Activated CD4-positive, alpha-beta T cell treated with anti-CD3 and anti-CD28 coated beads, Interleukin-2, amount 50 U/mL, for 24 hours (primary cell): ENCODE measurements at places on chromosomes 12 and 14.

DNA sequence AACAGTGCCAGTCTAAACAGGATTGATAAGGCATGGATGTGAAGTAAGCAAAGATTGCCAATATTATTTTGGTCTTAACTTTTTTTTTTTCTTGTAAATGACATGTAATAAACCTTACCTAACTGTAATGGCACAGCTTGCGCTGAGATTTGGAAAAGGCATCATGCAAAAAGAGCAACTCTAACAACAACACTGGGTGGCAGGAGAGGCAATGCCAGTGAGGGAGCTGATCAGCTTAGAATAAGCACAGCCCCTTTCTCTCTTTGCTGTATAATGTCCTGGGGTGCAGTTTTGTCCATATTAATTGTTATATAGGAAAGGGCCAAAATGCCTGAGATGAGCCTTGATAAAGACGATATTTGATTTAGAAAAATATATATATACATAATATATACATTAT, 1589.7 kb upstream of the FLRT2 start:
- no peak for DNase-seq

DNA sequence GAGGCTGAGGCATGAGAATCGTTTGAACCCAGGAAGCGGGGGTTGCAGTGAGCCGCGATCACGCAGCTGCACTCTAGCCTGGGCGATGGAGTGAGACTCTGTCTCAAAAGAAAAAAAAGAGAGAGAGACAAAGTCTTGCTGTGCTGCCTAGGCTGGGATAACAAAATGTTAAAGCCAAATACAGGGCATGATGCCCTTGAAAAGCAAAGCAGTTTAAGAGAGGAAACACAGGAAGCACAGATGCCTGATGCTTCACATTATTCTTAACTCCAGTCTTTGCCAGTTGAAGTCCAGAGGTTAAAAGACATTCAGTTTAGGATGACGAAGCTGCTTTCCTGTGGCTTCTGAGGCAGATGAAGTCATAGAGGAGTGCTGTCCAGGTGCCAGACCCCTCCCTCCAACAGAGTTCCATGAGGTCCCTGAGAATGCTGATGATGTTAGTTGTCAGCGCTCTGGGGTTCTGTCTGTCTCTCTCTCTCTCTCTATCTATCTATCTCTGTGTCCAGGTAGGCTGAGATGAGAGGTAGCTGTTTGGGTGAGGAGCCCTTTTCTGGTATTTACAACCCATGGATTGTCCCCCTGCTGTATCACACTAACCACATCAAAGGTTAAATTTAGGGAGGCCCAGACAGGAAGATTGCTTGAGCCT, 4.9 kb upstream of the MRPL52 start:
- no peak for DNase-seq

GRCh38 chr14:57549765-57550420, 56.2 kb upstream of the CCDC198 start:
- no peak for DNase-seq

- peak; percentile 67 for DNase-seq
These were observed 13.7 kb downstream of the FOXJ2 start for GRCh38 chr12:8045952-8046944.

DNA sequence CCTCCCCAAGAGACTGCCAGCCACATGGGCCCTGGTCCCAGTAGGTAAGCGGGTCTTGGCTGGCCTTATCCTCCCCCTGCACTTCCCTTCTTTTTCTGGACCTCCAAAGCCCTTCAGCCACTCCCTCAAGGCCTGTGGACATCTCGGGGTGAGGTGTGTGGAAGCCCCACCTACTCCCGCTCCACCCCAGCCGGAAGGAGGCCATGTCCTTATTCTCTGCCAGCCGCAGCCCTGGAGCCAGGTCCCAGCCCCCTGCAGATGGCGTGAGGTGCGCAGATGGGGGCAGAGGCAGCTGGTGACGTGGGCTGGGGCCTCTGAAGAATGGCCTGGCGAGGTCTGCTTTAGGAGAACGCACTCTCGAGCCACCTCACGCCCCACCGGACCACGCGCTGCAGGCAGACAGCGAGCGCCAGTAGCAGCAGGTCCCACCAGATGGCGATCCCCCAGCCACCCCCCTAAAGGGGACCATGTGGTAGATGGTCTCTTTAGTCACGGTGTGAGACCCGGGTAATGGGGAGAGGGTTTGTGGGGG, 167.1 kb downstream of the TSPAN9 start:
- no peak for DNase-seq

DNA sequence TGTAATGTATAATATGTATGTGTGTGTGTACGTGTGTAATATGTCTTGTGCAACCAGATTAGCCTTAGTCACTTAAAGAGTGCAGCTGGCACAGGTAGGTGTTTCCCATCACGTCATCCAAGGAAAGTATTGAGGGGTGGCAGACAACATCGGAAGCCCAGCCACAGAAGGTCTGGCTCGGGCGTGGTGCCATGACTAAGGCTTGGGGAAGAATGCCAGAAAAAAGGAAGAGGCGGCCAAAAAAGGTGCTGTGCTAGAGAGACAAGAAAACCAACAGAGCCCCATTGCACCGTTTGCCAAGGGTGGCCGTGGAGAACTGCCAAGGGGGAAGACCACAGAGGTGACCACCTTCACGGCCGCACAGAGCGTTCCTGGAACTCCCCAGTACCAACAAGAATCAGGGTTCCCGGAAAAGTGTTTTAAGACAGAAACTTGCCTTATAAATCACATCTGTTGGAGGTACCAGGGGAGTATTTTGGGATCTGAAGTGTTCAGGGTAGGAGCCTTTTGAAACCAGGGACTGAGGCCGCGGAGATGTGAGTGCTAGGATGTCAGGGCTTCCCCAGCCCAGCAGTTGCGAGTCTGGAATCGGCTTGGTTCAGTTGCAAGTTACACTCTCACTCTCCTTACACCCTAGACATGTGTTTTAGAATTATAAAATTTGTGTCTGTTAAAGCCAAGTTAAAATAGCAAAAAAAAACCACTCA, 131.2 kb upstream of the DYRK2 start:
- DNase-seq: no peak

- DNase-seq: no peak
These were observed 39.3 kb downstream of the TSPAN19 start for GRCh38 chr12:84996759-84997158.

- no peak for DNase-seq
These were observed 57.9 kb upstream of the SLCO1B1 start for GRCh38 chr12:21073129-21073528.

GRCh38 chr14:59215322-59215721, 26.9 kb downstream of the DAAM1 start:
- DNase-seq: no peak

GRCh38 chr14:34498684-34499412, 36.8 kb upstream of the SPTSSA start:
- DNase-seq: no peak

DNA sequence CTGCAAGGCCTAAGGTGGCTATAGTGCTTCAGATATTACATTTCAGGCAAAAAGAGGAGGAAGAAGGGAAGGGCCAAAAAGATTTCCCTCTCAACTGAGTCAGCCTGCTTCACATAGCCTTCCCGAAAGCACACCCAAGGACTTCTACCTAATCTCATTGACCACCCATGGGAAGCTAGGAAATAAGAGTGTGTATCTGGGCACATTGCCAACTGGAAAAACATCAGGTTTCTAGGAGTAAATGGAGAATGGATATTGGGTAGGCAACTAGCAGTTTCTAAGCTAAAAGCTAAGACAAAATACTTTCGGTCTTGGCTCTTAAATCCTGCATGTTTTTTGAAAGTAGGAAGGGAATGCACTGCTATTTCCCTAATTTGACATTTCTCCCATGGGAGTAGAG, 221.7 kb upstream of the GRIP1 start:
- DNase-seq: no peak

- DNase-seq: no peak
These were observed 369.2 kb downstream of the CCER1 start for GRCh38 chr12:90585640-90586304.

DNA sequence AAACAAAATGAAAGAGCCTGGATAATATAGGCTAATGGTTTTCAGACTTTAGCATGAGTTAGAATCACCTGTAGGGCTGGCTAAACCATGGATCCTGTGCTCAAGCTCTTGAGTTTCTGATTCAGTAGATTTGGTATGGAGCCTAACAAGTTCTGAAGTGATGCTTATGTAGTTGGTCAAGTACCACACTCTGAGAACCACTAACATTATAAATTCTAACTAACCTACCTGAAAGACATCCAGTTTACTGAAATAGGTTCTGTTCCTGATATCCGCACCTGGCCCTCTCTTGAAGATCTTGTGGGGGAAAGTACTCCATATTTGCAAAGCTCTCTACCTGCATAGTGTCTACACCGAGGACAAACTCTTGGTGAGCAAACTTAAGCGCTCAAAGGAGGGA, 59.4 kb upstream of the VSX2 start:
- no peak for DNase-seq

DNA sequence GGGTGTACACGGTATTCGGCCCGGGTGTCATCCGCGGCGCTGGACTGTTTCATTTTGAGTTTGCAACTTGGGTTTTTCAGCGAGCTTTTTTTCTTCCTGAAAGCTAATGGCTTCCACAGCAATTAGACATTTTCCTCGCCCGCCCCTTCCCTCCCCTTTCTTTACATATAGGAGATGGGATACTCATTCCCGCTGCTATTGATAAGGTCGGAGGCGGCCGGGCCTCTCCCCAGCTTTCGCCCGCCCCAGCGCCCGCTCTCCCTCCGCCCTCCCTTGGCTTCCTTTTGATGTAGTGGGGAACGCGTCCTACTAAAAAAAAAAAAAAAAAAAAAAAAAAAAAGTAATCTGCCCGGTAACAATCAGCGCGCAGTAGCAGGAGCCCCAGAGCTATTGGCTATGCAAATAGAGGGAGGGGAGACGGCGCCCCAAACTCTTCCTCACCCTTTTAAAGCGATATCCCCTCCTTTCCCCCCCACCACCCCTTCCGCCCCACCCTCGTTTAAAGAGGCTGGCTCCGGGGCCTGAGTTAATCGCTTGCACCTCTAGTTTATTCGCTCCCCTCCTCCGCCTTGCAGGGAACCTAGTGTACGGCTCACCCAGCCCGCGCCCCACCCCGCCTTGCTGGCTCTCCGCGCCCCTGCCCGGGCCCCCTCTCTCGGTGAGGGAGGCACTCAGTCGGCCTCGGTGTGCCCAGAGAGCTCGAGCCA, 1.7 kb upstream of the CCND2 start:
- peak; percentile 75 for DNase-seq

DNA sequence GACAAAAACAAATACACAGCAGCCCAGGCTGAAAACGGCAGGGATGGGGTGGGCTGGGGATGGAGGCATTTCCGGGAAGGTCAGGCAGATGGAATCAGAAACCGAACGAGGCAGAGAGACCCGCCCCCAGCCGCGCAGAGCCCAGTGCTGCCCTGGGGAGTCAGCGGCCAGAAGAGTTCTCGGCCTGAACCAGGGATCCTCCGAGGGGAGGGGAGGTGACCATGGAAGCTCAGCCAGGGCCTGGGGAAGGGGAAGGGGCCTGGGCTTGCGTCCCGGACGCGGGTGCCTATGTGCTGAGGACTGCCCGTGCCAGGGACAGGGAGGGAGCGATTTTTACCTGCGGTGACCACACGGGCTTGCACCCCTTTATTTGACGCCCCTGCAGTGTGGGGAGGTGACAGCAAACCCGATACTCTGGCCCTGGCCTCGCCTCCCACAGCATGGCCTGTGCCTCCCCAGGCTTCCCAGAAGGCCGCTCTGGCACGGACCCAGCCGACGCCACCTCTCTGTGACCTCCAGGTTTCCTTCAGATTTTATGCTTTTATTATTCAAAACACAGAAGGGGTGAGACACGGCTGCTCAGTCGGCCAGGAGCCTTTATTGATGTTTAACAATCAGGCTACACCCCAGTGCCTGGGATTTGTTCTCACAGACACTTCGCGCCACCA, 7.7 kb downstream of the LRCOL1 start:
- no peak for DNase-seq
